ENCODE measurements at places on chromosomes 5 and 9.

- no peak for DNase-seq
Measured at GRCh38 chr5:158303275-158303674, 444.3 kb upstream of the CLINT1 start.

- DNase-seq: no peak
Measured at GRCh38 chr5:157219491-157220271, 39.0 kb downstream of the ITK start.

GRCh38 chr9:88680041-88680440 is 145.1 kb downstream of the NXNL2 start:
- no peak for DNase-seq

DNA sequence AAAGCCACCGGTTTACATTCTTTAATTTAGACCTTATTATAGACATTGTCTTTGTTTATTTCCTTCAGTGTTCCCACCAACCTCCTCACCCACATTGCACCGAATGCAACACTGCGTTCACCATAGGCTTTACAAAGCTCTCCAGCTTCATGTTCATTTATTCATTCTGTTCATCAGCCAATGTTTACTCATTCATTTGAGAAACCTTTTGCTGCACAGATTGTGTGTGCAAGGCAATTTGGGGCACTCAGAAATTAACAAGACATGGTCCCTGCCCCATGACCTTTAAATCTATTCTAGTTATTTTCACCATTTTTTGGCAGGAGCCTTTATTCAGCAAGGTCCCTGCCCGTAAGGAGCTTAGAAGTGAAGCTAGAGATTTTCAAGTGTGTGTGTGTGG is 70.9 kb upstream of the RARS1 start:
- no peak for DNase-seq

- DNase-seq: no peak
Measured at GRCh38 chr5:82445726-82446335, 167.7 kb upstream of the RPS23 start.

GRCh38 chr9:114607671-114608524 is 3.2 kb upstream of the TMEM268 start:
- no peak for DNase-seq

- no peak for DNase-seq
Measured at GRCh38 chr9:99184110-99184474, 37.6 kb downstream of the ALG2 start.

GRCh38 chr5:59275510-59276324 is 617.8 kb downstream of the PDE4D start:
- peak; percentile 83 for DNase-seq

DNA sequence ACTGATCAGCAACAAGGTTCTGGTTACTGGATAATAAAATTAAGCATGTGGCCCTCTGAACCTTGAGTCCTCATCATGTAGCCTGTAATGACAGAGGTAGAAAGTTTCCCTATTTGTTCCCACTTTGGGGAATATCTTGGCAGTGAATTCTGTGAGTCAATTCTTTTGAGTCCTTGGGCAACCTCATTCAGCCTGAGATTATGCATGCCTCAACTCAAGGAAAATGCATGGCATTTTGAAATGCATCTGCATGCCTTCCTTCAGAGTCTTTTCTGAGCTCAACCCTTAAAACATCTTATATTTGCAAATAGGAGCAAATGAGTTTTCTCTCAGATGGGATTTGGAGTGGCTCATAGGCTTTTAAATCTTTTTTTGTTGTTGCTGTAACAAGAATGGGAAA is 218.1 kb upstream of the CD180 start:
- DNase-seq: no peak

DNA sequence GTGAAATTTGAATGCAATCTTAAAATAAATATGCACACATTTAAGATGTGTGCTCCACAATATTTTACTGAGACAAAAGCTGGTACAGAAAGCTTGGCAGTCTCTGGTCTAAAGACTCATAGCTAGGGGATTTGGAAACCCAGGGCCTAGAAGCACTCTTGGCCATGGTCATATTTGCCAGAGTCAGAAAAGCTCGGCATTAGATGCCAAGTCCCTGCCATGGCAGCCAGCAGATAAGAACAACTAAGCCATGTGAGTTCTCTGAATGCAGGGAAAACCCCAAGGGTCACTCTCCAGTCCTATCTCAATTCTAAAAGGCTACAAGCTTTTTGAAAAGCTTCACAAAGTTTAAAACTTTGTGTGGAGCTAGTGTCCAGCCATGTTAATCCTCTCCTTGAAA is 119.5 kb downstream of the FAM114A2 start:
- DNase-seq: no peak

- peak; percentile 62 for DNase-seq
Measured at GRCh38 chr5:62206150-62206829, 99.7 kb upstream of the KIF2A start.

- DNase-seq: no peak
Measured at GRCh38 chr5:37207802-37208201, 41.4 kb downstream of the CPLANE1 start.

DNA sequence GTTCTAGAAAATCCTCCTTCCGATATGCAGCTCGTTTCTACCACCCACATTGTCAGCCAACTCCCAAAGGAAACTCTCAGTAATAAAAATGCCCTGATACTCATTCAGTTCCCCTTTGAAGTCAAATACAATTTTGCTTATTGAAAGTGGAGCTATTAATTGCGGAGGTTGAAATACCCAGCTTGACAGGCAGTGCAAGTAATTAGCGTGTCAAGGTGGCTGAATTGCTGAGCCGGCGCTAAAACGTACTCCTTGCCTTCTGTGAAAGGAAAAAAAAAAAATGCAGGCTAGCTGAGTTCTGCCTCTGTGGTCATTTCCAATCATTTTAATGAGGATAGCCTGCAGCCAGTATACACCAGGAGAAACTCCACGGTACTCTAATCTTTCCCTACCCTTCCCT is 165.5 kb downstream of the RORB start:
- DNase-seq: no peak

GRCh38 chr9:73114058-73114457 is 37.6 kb upstream of the ANXA1 start:
- no peak for DNase-seq

GRCh38 chr9:33159777-33160127 is 7.4 kb downstream of the B4GALT1 start:
- no peak for DNase-seq

DNA sequence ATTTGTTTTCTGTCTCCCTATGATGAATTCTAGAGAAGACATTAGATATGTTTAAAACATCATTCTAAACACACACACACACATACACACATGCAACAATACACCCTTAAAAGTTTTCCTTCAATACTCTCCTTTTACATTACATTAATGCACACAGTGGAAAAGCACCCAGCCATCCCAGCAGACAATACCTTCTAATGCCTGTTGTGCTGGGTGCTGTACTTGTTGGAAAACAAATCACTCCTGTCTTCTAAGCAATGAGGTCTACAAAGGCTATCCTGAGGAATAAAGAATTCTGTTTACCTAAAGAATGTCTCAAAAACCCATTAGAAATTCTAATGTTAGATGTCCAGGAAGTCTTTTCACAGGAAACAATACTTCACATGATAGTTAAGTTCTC is 259.1 kb upstream of the PPP1R2B start:
- no peak for DNase-seq

- DNase-seq: no peak
Measured at GRCh38 chr9:112169368-112169767, 5.7 kb downstream of the SUSD1 start.

DNA sequence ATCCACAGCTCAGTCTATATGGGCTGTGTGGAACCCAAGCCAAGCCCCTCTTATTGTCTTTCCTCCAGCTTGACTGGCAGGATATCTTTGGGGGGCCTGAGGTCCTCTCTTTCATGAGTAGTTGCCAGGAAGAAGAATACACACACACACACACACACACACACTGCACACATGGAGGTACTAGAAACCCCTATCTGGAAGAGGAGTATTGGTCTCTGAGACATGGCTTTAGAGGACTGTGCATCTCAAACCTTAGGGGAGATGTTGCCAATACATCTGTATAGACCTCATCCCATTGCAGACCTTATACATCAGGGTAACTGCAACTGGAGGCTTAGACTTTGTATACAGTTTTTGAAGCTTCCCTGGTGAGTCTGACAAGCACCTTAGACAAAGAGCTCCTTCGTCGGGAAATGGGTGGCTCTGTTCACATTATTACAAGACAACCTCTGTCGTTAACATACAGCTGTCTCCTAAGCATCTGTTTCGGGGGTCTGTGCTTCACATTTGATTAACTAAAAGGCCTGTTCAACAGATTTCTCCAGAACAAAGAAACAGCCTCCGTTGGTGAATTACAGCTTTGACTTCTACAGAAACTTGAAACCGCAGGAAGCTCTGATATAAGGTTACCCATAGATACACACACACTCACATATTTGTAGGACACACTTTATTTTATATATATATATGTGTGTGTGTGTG is 5.5 kb upstream of the ENTREP1 start:
- peak; percentile 8 for DNase-seq

DNA sequence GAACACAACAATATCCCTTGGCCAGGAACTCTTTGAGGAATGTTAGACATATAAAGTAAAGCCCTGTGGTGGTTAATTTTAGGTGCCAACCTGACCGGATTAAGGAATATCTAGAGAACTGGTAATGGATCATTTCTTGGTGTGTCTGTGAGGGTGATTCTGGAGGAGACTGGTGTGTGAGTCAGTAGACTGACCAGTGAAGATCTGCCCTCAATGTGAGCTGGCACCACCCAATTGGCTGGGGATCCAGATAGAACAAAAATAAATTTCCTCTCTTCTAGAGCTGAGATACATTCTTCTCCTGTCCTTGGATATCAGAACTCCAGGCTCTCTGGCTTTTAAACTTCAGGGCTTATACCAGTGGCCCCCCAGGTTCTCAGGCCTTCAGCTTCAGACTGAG is 56.2 kb upstream of the TNPO1 start:
- DNase-seq: no peak

GRCh38 chr5:43839218-43839617 is 236.2 kb downstream of the NNT start:
- no peak for DNase-seq

- DNase-seq: no peak
Measured at GRCh38 chr9:137816531-137817235, 60.9 kb upstream of the CACNA1B start.

- peak; percentile 36 for DNase-seq
Measured at GRCh38 chr5:180161420-180162303, 47.3 kb downstream of the RASGEF1C start.

- DNase-seq: no peak
Measured at GRCh38 chr9:137457406-137458193, 1.5 kb downstream of the NSMF start.
